ENCODE measurements at places on chromosomes 16 and 17.

- DNase-seq = no peak
Measured at GRCh38 chr17:82800885-82801284, 38.9 kb downstream of the ZNF750 start.

DNA sequence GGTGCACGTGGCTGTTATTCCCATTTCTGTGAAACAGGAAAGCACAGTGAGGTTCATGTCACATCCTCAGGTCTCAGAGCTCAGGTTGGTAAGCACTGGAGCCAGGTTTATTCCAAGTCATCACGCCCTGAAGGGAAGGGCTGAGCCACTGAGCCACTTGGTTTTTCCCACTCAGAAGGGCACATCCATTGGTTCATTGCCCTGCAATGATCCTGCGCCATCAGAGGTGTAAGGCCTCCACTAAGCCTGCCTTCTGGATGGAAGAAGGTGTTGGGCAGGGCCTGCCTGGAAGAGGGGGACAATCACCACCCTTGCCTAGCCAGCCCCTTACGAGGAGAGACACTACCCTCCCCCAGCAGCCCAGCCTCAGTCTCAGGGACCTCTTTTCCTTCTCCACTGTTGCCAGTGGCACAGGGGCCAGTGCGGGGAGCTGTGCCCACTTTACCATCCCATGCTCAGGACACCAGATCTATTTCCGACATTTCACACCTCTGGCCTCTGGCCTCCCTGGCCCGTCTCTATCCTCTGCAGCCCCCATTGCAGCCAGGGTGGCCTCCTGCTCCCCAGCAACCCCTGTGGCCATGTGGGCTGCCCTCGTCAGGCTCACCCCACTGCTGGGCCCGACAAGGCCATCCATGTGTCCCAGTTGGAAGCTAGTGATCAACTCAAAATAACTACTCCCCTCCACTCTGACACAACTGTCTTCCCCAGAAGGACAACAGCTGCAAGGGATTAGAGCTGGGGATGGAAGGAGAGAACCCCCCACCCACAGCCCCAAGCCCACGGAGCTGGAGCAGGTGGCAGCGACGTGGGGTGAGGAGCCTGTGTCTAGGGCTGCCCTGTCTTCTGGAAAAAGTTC lies 29.9 kb downstream of the CFAP20 start:
- DNase-seq = no peak

GRCh38 chr17:76868669-76869495 lies 678 bp downstream of the MGAT5B start:
- no peak for DNase-seq

- peak; percentile 12 for DNase-seq
Measured at GRCh38 chr17:51427856-51428255, 167.5 kb downstream of the UTP18 start.

DNA sequence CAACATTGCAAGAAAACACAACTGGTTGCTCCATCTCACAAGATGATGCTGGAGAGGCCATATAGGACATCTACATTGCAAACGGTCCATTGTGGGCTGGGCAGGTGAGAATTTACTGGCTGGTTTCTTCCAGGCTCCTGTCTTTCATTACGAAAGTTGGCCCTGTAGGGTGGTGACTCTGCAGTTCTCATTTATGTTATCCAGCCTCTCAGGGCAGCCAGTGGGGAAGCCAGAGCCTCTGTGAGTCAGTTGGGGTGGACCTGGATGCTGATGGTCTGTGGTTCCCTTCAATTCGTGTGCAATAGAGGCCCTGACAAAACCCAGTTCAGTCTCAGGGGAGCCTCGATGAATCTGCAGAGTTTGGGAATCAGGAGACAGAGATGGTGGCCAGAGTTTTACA lies 341.0 kb upstream of the CCL2 start:
- DNase-seq = no peak

DNA sequence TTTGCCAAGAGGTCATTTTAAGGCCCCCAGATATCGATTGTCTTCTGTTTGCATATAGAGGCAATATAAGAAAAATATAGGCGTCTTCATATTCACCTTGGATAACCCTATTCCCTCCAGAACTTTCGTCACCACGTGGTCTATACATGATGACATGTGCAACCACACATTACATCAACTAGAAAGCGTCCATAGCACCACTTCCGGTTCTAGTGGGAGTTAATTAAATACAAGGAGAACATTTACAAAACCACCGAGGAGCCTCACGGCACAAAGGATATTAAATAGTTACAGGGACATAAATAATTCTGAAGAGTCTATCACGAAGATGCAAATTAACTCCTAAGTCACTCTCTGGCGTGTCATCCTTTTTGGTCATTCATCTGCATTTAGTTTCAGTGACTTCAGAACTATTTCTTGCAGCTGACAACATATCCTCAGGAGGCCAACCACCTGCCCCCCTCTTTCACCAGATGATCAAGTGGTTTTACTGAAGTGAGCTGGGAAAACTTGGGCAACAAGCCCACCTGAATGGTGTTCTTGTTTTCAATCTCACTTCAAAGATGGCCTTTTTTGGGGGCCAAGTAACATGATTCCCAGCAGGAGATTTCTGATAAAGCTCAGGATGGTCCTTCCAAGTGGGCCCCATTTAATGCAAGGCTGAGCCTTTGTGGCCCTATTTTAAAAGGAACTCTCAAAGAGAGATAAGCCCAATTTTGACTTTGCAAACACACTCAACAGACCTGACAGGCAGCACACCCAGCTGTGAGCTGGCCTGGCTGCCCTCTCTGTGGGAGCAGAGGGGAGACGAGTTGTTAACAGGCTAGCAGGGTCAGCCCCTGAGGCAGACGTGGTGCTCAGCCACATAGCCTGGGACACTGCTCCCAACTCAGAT lies 15.3 kb downstream of the CMTM3 start:
- DNase-seq = no peak

GRCh38 chr17:40430272-40431230 lies 12.7 kb upstream of the IGFBP4 start:
- DNase-seq = no peak

- DNase-seq = no peak
Measured at GRCh38 chr17:77863814-77864161, 94.7 kb upstream of the TNRC6C start.

- no peak for DNase-seq
Measured at GRCh38 chr16:5215901-5216300, 118.3 kb upstream of the EEF2KMT start.

Measured in stimulated activated CD8-positive, alpha-beta memory T cell treated with anti-CD3 and anti-CD28 coated beads, Interleukin-4, amount 100 ng/mL, for 1 hour (primary cell).